BE2C (cell line): ENCODE measurements at places on chromosomes 16 and 17.

DNA sequence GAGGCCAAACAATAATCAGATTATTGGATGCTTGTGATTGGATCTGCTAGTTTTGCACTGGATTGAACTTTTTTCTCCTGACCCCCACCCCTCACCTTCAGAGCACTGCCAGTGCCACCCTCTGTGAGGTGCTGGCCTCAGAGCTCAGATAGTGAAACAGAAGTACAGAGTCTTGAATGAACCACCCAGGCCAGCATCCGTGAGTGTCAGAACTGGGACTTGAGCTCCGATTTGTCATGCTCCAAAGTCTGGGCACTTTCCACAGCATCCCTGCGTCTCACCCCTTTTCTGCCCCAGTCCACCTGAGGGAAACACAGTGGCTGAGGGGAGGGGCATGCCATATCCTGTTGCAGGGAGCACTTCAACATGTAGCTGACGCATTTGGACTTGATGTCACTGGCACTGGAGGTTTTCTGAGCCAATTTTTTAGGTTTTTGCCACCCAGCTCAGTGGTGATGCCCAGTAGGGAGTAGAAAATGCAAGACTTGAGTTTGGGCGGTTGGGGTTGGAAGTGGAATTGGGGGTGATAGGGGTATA lies 47.3 kb downstream of the SMPD3 start:
- no peak for DNase-seq

- DNase-seq: no peak
Measured at GRCh38 chr17:80716986-80717719, 172.5 kb downstream of the RPTOR start.

- DNase-seq: peak; percentile 58
Measured at GRCh38 chr17:54899721-54900456, 763 bp upstream of the TOM1L1 start.

- no peak for DNase-seq
Measured at GRCh38 chr16:64657316-64658011, 464.4 kb downstream of the CDH11 start.

DNA sequence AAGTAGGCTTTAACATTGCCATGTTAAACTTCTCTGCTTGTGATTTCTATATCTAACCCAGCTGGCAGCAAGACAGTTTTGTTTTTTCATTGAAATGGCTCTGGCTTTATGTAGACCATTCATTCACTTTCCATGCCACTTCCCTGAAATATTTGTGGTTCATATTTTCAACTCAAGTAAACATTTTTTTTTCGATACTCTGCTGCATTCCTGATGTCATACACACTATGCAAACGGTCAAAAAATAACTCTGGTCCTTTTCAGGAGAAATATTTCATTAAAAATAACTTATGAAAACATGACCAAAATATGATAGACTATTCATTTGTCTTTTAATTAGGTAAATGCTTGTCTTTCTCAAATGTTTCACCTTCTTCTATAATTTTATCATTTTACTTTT lies 116.3 kb downstream of the USP22 start:
- DNase-seq: no peak

DNA sequence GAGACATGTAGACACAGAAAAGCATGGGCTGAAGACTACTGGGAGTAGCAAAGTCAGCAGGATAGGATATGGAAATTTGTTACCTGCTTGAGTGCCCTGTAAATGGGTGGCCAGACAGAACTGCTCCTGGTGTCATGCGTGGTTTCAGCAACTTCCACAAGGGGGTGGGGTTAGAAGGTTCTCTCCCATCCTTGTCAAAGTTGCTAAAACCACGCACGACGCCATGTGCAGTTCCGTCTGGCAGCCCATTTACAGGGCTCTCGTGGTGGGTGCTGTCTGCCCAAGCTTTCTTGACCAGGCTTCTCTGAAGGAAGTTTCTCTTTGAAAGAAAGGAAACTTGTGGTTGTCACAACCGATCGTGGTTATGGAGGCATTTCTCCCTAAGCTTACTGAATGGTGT lies 6.9 kb upstream of the DBNDD1 start:
- no peak for DNase-seq

DNA sequence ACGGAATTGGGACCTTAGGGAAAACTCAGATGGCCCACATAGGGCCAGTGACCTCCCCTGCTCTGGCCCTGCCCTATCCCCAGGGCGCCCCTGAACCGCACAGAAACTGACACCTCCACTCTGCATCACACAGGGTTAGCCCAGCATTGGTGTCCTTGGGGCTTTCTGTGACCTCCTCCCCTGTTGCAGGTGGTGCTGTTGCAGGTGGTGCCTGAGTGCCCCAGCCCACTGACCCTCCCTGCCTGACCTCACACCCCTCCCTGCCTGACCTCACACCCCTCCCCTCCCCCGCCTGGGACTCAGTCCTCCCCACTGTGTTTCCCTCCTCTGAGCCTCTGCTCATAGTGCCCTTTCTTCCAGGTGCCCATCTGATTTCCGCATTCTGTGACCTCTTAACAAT lies 21.4 kb downstream of the TNFRSF13B start:
- DNase-seq: no peak

- no peak for DNase-seq
Measured at GRCh38 chr17:4318596-4318995, 47.9 kb downstream of the UBE2G1 start.

GRCh38 chr16:83147244-83147643 lies 520.5 kb downstream of the CDH13 start:
- no peak for DNase-seq

DNA sequence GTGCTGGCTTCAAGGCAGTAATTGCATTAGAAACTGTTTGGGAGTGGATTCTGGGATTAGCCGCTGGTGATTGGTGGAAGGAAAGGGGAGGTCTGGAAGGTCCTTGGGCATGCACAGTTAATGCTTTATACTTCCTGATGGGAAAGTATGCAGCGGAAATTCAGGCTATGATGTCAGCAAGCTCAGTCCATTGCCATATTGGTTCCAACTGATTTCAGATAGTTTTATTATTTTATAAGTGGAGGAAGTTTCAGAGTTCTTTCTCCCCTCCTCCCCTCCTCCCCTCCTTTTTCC lies 8.1 kb upstream of the CMTR2 start:
- DNase-seq: peak; percentile 16

DNA sequence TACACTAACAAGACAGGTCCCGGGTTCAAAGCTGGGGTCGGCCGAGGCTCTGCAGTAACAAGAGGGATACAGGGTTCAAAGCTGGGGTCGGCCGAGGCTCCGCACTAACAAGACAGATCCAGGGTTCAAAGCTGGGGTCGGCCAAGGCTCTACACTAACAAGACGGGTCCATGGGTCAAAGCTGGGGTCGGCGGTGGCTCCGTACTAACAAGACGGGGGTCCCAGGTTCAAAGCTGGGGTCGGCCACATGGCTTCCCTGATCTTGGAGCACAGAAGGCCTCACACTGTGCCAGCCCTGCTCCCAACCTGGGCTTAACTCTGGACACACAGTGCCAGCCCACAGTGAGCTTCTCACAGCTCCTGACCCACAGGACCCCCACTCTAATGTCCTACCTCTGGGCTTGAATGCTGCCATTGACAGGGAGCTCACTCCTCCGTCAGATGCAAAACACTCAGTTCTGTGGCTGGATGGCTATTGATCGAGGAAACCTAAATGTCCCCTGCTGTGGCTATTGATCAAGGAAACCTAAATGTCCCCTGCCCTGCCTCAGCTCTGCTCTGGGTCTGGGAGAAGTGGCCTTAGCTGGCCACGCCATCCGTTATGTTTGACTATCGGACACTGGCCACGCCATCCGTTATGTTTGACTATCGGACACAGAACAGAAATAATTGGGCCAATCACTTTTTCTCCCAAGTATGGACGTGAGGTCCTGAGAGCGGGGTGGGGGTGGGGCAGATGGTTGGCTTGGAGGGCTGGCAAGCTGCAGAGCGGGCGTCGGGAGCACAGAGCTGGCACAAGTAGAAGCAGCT lies 54.6 kb upstream of the DOC2B start:
- no peak for DNase-seq

DNA sequence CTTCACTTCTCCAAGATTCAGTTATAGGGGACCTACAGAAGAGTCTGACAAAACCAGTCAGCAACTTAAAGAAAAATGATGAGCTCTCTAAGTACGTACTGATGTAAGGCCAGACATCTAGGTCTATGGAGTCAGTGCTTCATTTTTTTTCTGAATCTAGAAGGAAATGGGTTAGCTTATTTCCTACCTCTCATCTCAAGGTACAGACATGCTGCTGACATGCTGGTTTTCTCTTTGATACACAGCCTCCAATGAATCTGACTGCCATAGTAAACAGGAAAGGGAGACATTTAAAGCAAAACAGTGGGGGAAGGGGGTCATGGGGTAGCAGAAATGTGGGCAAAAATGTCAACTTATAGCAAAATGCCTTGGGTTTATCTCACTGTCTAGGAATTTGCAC lies 16.4 kb downstream of the CDR2 start:
- DNase-seq: no peak

DNA sequence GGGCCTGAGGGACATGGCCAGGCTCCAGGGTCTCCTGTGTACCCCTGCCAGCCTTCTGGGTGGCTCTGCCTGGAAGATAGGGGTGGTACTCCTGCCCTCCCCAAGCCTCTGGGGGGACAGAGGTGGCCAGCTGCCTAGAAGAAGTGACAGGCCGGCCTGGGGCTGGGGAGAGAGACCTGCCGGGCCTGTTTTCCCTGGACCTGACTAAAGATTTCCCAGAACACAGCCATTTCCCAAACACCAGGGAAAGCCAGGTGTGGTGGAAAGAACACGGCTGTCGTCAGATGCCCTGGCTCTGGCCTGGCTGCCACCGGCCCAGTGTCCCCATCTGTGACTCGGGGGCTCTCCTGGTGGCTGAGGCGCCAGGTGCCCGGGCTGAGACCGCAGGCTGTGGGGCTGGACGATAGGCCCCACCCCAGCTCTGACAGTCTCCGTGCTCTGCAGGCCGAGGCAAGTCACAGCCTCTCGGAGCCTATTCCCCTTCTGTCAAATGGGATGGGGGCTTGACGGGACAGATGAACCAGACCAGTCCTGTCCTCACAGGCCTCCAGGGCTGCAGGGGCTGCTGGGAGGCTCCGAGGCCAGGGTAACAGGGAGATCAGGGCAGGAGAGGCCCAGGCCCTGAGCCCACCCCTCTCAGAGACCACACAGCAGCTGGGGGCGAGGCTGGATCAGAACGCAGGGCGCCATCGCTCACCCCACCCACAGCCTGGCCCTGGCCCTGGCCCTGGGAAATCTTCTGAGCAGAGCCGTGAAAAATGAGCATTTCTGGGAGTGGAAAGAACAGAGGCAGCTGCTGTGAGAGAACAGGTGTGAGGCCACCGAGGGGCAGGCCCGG lies 33.1 kb downstream of the CTU2 start:
- DNase-seq: no peak

DNA sequence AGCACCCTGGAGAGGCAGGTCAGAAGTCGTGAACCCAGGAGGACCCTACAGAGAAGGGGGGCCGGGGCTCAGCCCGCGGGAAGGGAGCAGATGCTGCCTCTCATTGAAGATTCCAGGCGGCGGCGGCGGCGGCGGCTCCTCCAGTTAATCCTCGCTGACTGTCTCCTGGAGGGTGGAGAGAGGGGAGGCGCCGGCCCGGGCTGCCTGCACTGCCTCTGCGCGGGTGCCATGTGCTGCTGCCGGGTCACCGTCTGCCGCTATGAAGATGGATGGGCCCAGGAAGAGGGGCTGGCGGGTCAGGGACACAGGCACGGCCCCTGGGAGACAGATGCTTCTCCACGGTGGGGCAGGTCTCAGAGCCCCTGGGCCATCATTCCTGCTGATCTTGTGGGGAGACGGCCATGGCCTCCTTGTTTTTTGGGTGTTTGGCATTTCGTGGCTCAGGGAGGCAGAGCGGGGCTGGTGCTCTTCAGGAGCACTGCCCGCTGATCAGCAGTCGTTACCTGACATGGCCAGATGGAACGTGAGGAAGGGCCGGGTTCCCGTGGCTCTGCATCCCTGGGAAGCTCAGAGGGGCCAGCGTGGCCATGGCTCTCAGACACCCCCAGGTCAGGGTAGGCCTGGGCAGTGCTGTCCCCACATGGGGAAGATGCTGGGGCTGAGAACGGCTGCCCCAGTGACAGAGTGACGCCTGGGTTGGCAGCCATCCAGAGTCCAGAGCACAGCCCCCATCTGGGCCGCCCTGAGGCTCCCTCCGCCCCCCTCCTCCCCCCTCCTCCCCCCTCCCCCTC lies 36.1 kb downstream of the GINS2 start:
- peak; percentile 84 for DNase-seq

- DNase-seq: peak; percentile 58
Measured at GRCh38 chr17:13306310-13306962, 288.6 kb upstream of the ELAC2 start.

DNA sequence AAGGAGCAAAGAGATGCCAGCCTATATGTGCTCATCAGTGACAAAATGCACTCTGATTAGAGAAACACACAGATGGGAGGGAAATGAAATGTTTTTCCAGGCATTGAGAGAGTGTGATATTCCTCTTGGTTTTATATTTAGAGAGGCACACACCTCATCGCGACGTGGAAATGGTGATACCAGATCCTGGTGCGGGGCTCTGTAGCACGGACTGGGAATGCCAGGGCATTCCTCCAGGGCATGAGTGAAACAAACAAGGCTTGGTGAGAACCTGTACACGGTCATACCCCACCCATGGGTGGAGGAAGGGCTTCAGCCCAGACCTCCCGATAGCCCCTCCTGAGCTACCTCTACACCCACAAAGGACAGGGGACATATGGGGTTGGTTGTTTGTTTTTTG lies 280.2 kb downstream of the C16orf95 start:
- DNase-seq: no peak

GRCh38 chr16:5205361-5206040 lies 107.9 kb upstream of the EEF2KMT start:
- DNase-seq: no peak

- DNase-seq: no peak
Measured at GRCh38 chr17:74529243-74529642, 2.0 kb downstream of the CD300LB start.
